Neuronal stem cell (in vitro differentiated cells): ENCODE measurements at places on chromosomes 4 and X.

DNA sequence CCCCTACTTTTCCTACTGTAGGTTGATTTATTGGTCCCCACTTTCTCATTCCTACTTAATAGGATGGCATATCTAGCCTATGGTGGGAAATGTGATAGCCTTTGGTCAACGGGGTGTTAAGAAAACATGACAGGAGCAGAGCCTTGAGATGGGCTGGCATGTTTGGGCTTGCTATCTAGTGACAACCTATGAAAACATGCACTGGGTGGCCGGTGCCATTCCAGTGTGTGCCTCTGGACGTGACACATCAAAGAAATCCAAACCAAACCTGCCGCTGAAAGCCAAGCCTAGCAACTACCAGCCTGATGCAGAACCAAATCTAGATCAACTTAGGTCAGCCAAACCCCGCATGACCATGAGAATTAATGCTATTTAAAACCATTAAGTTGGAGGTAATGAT is 317.6 kb downstream of the DMD start:
- DNase-seq, result no peak

DNA sequence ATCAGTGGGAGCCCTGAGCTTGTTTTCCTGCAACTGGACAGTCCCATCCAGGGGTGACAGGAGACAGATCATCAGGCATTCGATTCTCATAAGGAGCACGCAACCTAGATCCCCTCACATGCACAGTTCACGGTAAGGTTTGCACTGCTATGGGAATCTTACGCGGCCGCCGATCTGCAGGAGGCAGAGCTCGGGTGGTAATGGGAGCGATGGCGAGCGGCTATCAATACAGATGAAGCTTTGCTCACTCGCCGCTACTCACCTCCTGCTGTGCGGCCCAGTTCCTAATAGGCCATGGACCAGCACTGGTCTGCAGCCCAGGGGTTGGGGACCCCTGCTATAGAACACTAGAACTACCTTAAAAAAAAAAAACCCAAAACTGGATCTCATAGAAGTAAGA is 45.4 kb downstream of the ARSD start:
- no peak for DNase-seq

GRCh38 chrX:18549643-18550042 is 122.3 kb downstream of the RS1 start:
- DNase-seq, result no peak

DNA sequence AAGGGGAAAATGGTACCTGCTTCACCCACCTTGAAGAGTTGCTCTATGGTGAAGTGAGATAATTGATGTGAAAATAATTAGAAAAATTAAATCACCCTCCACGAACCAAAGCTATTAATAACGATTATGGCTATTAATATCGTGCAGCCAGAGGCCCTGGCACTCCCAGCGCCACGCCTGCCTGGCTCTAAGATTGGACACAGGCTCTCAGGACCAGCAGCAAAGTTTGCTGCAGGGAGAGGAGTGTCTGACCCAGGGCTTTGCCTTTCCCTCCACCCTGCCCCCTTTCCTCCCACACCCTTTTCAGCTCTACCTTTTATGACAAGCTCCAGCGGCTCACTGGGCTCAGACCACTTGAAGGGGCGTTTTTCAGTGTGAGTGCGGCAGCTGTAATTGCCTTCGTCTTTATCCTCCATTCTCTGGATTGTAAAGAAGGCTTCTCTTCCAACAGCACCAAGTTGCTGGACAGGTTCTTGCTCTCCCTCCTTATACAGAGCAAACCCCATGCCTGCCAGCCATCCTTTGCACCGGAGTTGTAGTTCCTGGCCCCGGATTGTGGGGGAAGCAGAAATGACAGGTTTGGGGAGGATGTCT is 11.5 kb downstream of the IGSF1 start:
- DNase-seq, result no peak

GRCh38 chrX:65581661-65582339 is 47.2 kb upstream of the LAS1L start:
- peak; percentile 36 for DNase-seq

- no peak for DNase-seq
Measured at GRCh38 chr4:38466401-38466800, 197.6 kb upstream of the KLF3 start.

DNA sequence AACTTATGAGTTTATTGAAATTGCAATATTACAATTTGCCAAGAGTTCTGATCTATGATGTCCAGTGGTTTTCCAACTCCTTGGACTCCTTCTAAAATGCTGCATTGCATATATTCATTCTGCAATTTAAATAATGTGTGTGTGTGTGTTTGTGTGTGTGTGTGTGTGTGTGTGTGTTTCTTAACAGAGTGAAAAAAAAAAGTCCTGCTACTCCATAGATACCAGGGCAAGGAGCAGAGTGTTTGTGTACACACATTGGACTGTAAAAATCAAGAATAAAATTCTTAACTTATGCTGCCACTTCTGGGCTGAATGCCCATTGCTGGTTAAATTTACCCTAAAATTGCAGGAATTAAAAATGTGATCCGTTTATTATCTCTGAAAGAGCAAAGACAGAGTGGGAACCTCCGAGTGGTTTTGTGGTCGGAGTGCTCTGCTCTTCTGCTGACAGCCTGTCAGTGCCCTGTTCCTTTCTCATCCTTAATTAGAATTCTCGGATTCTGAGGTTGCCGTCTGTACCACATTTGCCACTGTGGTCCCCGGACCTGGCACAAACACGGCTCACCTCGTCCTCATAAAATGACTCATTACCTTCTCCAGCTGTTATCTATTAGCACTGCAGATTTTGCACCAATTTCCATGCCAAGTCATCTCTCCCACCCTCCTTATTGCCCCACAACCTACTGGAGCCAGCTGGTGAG is 355.5 kb downstream of the KCNIP4 start:
- DNase-seq, result no peak

DNA sequence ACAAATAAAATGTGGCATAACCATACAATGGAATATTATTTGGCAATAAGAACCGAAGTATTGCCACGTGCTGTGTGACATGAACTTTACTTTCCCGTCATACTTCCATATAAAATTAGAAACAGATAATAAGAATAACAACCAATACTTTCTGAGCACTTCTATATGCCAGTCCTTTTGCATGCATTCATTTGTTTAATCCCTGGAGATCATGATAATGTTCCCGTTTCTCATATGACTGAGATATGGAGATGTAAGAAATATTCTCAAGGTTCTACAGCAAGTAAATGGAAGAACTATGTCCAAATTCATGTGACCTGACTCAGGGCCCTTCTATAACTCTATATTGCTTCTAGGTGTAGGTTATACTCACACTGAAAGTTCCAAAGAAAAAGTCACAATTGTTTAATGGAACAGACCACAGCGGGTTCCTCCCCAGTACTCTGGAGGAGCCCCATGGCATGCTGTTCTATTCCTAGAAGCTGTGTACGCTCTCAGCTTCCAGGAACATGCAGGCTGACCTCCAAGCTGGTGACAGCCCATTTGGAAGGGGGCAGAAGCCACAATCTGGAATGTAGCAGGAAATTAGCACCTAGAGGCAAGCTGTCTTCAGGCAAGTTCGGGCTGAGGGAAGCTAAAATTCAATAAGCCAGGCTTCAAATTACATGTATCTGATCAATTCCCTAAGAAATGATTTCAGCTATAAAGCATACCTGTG is 31.5 kb downstream of the QDPR start:
- no peak for DNase-seq

DNA sequence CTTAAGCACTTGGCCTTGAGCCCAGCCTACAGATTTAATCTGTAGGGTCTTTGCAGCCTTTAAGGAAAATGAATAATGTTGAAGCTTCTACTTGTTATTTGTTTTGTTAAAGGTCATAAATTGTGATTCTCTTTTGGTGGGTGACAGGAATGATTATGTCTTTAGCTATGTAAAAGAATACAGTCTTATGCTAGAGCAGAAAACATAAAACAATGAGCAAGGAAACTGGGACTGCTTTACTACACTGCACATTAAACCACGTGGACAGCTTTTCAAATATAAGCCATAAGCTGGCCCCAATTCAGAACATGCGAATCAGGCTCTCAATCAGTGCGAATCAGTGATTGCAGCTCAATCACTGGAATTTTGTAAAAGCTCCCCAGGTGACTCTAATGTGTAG is 40.9 kb upstream of the TBC1D19 start:
- no peak for DNase-seq

DNA sequence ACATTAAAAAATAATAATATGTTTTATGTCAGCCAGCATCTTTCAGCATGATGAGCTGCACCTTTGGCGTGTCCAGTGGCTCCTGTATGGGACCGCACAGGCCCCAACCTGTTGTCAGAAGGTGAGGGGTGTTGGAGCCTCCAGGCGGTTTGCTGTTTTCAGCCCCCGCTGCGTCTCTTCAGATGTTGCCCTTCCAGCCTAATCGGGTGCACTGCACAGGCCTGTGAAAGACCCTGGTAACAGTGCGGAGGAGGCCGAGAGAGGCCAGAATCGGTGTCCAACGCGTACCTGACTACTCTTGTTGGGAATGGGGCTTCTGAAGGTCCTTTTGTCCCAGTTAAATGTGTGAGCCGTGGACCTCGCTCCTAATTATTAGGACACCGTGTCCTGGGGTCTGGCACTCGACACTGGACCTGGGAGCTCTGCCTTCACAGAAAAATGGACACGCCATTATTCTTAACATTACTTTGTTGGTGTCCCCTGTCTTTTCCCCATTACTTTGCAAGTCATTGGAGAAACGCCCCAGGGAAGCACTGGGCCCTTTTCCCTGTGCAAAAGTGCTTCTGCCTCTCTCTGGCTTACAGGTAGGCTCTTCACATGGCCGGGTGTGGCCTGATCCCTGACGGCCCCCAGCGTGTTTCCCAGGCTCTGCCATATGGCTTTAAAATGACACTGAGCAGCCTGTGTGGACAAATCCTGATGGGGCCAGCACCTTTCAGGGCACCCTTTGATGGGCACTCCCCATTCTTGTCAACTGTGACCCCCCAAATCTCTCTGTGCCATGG is 51.2 kb downstream of the TBC1D14 start:
- DNase-seq, result no peak

- DNase-seq, result no peak
Measured at GRCh38 chr4:31366041-31366440, 645.9 kb downstream of the PCDH7 start.

GRCh38 chrX:7163146-7163677 is 15.3 kb upstream of the PUDP start:
- DNase-seq, result no peak

DNA sequence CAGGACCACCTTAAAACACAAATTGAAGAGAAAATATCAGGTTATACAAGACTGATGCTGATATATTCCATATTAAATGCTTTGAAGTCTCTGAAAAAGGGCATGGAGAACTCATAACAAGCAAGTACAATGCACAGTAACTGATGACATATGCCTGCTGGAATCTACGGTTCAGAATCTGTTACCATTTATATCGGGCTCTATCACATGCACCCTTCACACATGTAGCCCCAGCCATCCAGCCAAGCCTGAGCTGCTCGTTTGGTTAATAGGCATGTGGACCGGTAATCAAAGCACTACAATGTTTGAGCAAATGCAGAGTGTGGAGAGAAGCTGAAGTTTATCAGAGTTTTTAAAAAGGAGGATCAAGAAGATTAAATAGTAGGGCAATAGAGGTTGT is 11.8 kb downstream of the COMMD8 start:
- no peak for DNase-seq

DNA sequence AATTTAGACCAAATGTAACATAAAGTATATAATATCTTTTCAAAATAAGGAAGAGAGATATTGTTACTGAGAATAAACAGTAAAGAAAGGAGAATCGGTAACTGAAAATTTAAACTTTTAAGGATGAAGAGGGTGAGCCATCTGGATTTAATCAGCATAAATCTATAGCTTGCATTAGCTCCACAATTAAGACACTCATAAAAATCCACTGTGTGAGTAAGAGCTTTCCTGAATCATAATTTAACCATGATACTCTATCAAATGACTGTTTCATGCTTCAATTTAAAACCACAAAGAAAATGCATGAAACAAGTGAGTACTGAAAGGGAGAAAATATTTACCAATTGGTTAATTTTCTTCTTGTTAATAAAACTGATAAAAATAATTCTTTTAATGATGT is 951.5 kb upstream of the SLIT2 start:
- DNase-seq, result no peak

GRCh38 chr4:163380703-163381102 is 37.0 kb downstream of the NPY5R start:
- no peak for DNase-seq

GRCh38 chrX:154890990-154891639 is 5.0 kb downstream of the F8A1 start:
- DNase-seq, result no peak

GRCh38 chrX:48908600-48908999 is 2.8 kb downstream of the SLC35A2 start:
- no peak for DNase-seq

- DNase-seq, result no peak
Measured at GRCh38 chr4:187158003-187158402, 434.3 kb upstream of the FAT1 start.

GRCh38 chr4:126986828-126987227 is 645.9 kb upstream of the INTU start:
- no peak for DNase-seq

GRCh38 chrX:97016106-97016505 is 132.4 kb downstream of the RPA4 start:
- DNase-seq, result no peak

- DNase-seq, result peak; percentile 56
Measured at GRCh38 chrX:130916636-130917422, 13.8 kb upstream of the ENOX2 start.

DNA sequence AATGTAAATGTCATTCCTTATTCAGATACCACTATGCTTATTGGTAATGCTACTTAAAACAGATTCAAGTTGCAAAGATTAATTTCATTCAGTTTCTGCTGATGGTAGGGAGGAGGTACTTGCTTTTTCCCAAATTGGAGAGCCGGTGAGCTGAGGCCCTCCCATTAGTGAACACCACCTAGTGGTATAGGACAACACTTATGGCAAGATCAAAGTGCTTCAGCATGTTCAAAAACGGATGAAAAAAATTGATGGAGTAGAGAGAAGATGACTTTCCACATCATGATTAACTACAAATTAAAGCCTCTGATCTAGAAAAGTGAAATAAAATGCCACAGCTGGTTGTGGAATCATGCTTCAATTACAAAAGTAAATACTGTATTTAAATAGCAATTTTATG is 112.9 kb downstream of the MBNL3 start:
- DNase-seq, result no peak

DNA sequence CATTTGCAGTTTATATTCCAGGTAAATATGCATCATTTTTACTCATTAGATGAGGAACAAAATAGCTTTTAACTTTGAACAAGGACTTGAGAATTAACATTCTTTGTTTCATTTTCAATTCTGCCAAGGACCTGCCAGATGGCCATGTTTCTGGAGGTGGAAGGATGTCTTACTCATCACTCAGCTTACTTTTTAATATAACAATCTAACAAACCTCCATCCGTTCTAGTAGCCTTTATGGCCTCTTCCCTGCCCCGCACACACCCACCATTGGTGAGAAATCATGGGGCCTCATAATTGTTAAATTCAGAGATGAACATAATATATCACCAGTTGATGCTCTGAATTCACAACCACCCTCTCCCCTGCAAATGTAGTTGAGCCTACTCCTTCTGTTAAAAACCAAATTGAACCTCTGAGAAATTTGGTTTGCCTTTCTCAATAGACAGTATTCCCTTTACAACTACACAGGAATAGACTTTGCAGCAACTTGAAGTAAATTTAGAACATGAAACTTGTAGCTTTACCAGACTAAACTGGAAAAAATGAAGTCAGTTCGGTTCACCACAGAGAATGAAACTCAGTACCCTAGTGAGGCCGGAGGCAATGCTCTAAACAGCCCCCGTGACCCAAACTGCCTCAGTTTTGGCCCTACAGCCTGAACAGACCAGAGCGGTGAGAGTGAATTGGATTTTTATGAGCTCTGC is 50.1 kb upstream of the ACSL4 start:
- DNase-seq, result no peak

- DNase-seq, result no peak
Measured at GRCh38 chr4:107760281-107760947, 40.4 kb upstream of the PAPSS1 start.
